Stimulated activated CD4-positive, alpha-beta T cell treated with anti-CD3 and anti-CD28 coated beads, Interleukin-4, amount 100 ng/mL, for 1 hour (primary cell): ENCODE measurements at places on chromosomes 4 and X.

DNA sequence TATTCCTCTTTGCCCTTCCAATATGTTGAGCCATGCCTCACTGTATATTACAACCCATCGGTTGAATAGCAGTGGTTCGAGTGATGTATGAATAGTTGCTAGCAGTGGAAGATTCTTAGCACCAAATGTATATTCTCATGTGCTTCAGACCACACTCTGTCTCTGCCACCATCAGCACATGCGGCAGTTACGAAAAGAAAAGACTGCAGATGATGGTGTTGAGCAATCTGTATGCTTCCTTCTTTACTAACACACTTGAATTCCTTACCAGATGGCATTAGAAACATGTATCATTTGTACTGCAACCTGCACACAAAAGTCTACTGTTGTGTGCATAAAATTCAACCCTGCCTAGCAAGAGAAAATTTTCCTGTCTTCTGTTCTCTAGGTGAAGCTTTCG, 214.6 kb downstream of the ENOX2 start:
- DNase-seq, result no peak

DNA sequence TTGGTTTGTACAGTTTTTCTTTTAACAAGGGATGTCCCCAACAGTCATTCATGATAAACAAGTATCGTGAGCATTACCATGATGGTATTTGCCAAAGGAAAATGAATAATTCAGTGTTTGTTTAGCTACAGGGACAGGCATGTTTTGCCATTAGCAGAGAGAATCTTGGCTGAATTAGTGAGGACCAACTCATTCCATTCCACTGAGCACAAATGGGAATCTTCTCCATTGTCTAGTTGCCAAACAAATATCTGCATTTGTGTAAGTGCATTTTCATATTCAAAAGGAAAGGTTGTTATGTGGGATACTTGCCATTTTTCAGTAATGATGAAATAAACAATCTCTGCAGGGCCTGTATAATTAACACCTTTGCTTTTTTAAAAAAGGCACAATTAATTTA, 1762.6 kb downstream of the RPA4 start:
- no peak for DNase-seq

- DNase-seq, result no peak
Observed at GRCh38 chr4:40621229-40621591, 8.5 kb downstream of the RBM47 start.

GRCh38 chrX:150692296-150692695, 900 bp upstream of the MTMR1 start:
- no peak for DNase-seq

- DNase-seq, result no peak
Observed at GRCh38 chr4:51866835-51867234, 23.9 kb downstream of the DCUN1D4 start.

GRCh38 chrX:149903889-149904748, 23.1 kb downstream of the MAGEA8 start:
- no peak for DNase-seq
